ENCODE measurements at places on chromosomes 12 and 14. TPM values are rescaled to one million over a fixed set of nuclear protein-coding genes. Genes with fewer than 3 reads are reported as not detected.

The TMEM253 gene
- total RNA-seq = not detected

The RASSF9 gene
- total RNA-seq = 0.77 TPM

The FGD4 gene
- 2.3 TPM for total RNA-seq

The SELPLG gene
- total RNA-seq = 0.51 TPM

The SCYL2 gene
- 37.5 TPM for total RNA-seq

The MGP gene
- total RNA-seq = 2.0 TPM

The CDH24 gene
- total RNA-seq = 5.6 TPM

The ARF6 gene
- 48.8 TPM for total RNA-seq

The NGB gene
- not detected for total RNA-seq

The GRIP1 gene
- total RNA-seq = 0.26 TPM

The MYO1A gene
- 0.26 TPM for total RNA-seq

The COX6A1 gene
- 512 TPM for total RNA-seq

The TAS2R43 gene
- 0.99 TPM for total RNA-seq

The LRFN5 gene
- 3.6 TPM for total RNA-seq

The KLRG1 gene
- total RNA-seq = 1.0 TPM

The SPIC gene
- total RNA-seq = not detected

The BICDL1 gene
- not detected for total RNA-seq

The CYP46A1 gene
- total RNA-seq = under 0.01 TPM

The HEBP1 gene
- total RNA-seq = 33.7 TPM

The COL2A1 gene
- not detected for total RNA-seq
